ENCODE measurements at places on chromosomes 16 and 17.

DNA sequence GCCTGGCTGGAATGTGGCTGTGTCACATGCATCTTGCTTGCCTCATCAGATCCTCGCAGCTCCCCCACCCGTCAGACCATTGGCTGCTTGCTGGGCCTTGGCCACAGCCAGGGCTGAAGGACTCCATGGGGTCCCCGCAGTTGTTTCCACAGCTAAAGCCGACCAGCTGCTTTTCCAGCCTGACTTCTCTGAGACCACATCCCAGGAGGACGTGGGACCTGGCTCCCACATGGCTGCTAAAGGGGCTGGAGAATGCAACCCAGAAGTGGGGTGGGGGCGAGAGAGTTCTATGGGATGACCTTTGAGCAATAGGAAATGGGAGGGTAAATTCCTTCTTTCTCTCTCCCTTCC is 193.8 kb downstream of the RAB11FIP4 start:
- no peak for DNase-seq

DNA sequence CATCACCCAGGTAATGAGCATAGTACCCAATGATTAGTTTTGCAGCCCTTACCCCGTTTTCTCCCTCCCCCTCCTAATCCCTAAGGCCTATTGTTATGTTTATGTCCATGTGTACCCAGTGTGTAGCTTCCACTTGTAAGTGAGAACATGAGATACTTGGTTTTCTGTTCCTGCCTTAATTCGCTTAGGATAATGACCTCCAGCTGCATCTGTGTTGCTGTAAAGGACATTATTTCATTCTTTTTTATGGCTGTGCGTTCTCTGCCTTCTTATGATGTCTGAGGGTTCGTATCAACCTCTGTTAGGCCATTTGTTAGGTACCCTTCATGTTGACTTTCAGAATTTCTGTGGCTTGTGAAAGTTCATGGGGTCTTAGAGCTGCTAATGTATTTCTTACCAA is 31.0 kb downstream of the CTCF start:
- no peak for DNase-seq

- DNase-seq = no peak
Measured at GRCh38 chr17:34909040-34909439, 52.2 kb downstream of the CCT6B start.

GRCh38 chr17:19686400-19687090 is 29.8 kb downstream of the SLC47A2 start:
- no peak for DNase-seq

- DNase-seq = no peak
Measured at GRCh38 chr17:4319221-4319620, 47.3 kb downstream of the UBE2G1 start.

DNA sequence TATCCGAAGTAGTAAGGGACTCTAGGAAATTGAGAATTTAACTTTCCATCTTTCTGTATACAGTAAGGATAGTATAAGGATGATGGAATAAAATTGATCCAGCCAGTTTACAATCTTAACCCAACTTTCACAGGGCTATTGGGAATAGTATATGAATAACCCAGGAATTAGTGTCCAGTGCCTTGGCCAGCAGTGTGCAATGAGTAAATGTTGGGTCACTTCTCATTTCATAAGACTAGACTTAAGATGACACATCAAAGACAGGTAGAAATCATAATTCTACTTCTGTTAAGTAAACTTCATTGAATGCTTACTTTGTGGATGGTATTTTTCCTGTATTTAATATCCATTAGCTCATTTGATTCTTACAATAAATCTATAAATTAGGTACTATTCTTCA is 949.6 kb upstream of the GOT2 start:
- DNase-seq = no peak
